Natural killer cell treated with Interleukin-12 subunit alpha and Interleukin-12 subunit beta and Interleukin-15 and Interleukin-18, amount 100 ng/mL, for 72 hours (primary cell): ENCODE measurements at places on chromosomes 13 and 19. TPM values are rescaled to one million over a fixed set of nuclear protein-coding genes. Genes with fewer than 3 reads are reported as not detected.
A peak's percentile ranks its signal among the peaks of the same experiment; 100 is the strongest.

The FLT3LG gene
- 33.5 TPM for total RNA-seq

The RYR1 gene
- 0.22 TPM for total RNA-seq

The ZNF154 gene
- 1.3 TPM for total RNA-seq

The LENG1 gene
- 7.5 TPM for total RNA-seq

The ZNF426 gene
- 17.9 TPM for total RNA-seq

The C1QTNF9 gene
- 0.39 TPM for total RNA-seq

The CPB2 gene
- not detected for total RNA-seq

GRCh38 chr13:32881777-32882145 lies 134.5 kb upstream of the KL start:
- peaks cover 16% of the 10 kb centered on the region for H3K27me3 ChIP-seq
- DNase-seq = no peak
- H3K36me3 ChIP-seq = no peaks in the 10 kb centered on the region
- H3K27ac ChIP-seq = no peak overlapping the region

- no peak overlapping the region for H3K27ac ChIP-seq
- DNase-seq = no peak
- no peaks in the 10 kb centered on the region for H3K4me1 ChIP-seq
- no peaks in the 10 kb centered on the region for H3K27me3 ChIP-seq
- peaks cover 8% of the 10 kb centered on the region for H3K36me3 ChIP-seq
These were observed 22.6 kb downstream of the SUGP1 start for GRCh38 chr19:19297759-19298158.

DNA sequence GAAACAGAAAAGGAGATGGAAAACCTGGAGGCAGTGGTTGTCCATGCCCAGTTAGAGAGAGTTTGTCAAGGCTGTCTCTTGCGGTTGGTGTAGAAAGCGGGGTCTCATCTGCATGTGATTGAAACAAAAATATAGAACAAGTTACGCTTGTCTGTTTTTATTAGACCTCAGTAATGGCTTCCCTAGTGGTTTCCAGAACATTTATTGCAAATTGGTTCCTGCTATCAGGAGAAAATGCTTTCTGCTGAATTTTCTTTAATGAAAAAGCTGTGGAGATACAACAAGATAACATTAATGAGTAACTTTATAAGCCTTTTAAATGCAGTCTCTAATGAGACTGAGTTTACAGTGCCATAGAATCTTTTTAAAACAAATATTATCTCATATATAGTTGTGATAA lies 378.0 kb downstream of the DACH1 start:
- no peaks in the 10 kb centered on the region for H3K4me1 ChIP-seq
- H3K36me3 ChIP-seq = no peaks in the 10 kb centered on the region
- H3K4me3 ChIP-seq = no peak overlapping the region

DNA sequence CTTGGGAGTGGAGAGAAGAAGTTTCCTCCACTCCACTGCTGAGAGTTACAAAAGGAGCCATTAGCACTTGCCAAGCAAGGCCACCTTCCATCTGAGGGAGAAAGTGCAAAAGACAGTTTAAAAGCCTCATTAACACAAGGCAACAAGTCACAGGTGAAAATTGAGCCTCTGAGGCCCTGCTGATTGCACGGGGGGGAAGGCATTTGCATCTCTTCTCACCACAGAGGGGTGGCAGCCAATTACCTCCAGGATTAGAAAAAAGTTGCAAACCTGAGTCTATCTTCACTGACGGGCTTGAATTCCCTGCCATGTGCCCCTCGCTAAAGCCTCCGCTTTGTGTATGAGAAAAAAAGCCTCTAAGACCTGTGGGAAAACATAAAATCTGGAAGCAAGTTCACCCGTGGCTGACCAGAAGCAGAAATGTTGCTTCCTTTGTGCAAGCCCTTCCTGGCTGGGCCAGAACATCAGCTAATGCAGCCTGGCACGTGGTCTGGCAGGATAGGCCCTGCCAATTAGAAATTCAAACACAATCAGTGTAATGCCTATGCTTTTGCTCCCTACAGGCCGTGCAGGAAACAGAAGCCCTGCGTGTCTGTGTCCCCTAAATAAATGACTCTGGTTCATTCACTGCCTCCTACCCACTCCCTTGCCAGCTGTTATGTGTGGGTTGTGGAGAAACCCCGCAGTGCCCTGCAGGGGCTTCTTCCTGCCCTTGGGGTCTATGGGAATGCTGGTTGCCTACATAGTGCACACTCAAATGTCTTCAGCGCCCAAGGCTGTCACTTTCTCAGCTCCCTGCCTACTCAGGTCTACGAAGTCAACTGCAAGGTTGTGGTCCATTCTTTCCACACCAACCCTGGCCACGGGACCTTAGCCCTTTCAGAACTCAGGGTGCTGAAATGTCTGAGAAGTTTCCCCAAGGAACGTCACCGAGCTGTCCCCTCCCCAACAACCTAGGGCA lies 150.2 kb downstream of the UQCRFS1 start:
- peaks cover 9% of the 10 kb centered on the region for H3K27me3 ChIP-seq
- H3K36me3 ChIP-seq = no peaks in the 10 kb centered on the region
- H3K4me3 ChIP-seq = no peak overlapping the region

DNA sequence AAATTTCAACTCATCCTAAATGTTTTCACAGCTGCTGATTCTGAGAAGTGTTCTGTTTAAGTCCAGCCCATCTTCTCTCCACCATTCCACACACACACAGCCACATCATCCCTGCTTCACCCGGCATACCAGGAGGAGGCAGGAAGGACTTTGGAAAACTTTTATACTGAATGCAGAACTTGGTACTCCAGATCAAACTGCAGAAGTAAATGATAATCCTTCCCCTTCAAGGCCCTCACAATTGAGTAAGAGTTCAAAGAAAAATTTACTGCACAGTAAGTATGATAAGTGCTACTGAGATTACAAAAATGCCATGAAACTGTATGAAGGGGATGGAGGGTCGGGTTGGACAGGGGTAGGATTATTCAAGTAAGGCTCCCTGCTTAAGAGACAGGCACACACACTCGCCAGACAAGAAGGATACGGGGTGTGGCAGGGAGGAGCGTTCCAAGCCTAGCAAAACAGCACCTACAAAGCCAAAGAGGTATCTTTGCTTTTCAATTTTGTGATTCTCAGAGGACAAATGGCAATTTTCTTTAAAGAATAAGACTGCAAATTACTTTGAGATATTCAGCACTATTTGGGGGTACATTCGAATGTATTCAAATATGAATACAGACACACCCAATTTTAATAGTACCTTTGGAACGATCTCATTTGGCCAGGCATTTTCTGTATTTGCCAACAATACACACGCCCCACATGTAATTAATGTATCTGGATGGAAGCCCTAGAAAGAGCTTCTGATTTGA lies 2.5 kb downstream of the USP12 start:
- H3K4me3 ChIP-seq = peak overlapping the region; percentile 99
- peaks cover 6% of the 10 kb centered on the region for H3K36me3 ChIP-seq
- H3K4me1 ChIP-seq = peaks cover 59% of the 10 kb centered on the region

DNA sequence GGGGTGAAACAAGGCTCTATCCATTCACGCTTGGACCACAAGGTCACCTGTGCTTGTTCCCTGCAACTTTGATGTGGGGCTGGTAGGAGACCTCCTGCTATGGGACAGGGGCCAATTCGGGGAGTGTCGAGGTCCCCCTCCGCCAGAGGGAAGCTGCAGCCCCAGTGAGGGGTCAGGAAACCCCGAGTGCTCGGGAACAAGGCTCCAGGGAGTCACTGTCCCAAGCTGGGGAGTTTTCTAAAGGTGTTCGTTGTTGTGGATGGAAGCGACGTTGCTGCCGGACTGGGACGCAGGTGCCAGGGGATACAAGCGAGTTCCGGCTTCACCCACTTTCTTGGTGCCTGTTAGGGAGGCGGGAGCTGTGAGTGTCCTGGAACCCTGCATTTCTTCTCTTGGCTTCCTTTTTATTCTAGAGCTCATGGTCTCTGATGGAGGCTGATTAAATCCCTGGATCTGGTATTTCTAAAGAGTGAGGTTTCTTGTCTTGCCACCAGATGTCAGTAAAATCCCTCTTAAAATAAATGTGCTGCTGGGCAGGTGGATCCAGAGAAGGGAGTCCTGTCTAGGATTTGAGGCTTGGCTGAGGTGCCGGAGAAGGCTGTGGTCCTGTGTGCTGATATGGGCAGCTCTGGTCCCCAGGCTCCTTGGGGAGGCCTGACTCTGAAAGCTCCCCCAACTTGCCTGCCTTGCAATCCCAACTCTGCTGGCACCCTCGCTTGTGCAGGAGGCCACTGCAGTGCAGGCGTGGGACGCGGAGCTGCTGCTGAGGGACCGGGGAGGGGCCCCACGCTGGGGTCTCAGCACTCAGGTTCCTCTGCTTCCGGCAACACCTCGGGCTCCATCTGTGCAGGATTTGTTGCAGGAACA lies 153.9 kb downstream of the TEX29 start:
- no peak overlapping the region for H3K4me3 ChIP-seq
- H3K27ac ChIP-seq = no peak overlapping the region
- no peaks in the 10 kb centered on the region for H3K4me1 ChIP-seq
- H3K27me3 ChIP-seq = no peaks in the 10 kb centered on the region
- DNase-seq = no peak
- no peaks in the 10 kb centered on the region for H3K36me3 ChIP-seq

- no peaks in the 10 kb centered on the region for H3K4me1 ChIP-seq
- peaks cover 13% of the 10 kb centered on the region for H3K27me3 ChIP-seq
- no peak overlapping the region for H3K4me3 ChIP-seq
- no peak for DNase-seq
These were observed 3.8 kb downstream of the PPP1R14A start for GRCh38 chr19:38252385-38252784.

DNA sequence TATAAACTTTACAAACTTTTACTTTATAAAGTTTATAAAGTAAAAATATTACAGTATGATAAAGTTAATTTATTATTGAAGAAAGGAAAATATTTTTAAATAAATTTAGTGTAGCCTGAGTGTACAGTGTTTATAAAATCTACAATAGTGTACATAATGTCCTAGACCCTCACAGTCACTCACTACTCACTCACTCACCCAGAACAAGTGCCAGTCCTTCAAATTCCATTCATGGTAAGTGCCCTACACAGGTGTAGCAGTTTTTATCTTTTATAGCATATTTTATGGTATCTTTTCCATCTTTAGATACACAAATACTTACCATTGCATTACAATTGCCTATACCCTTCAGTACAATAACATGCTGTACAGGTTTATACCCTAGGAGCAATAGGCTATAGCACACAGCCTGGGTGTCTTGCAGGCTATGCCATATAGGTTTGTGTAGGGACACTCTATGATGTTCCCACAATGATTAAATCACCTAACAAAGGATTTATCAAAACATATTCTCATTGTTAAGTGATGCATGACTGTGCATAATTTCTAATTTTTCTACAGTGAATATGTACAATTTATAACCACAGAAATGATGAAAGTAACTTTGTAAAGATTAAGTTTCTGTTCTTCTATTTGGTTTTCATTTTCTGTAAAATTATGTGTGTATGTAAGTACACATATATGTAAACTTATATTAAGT lies 98.0 kb downstream of the SPRY2 start:
- H3K4me1 ChIP-seq = no peaks in the 10 kb centered on the region
- peaks cover 3% of the 10 kb centered on the region for H3K27me3 ChIP-seq
- no peak for DNase-seq
- H3K4me3 ChIP-seq = no peak overlapping the region
- H3K36me3 ChIP-seq = no peaks in the 10 kb centered on the region

- no peak overlapping the region for H3K27ac ChIP-seq
- H3K27me3 ChIP-seq = no peaks in the 10 kb centered on the region
- H3K4me1 ChIP-seq = no peaks in the 10 kb centered on the region
- H3K36me3 ChIP-seq = no peaks in the 10 kb centered on the region
- no peak overlapping the region for H3K4me3 ChIP-seq
- DNase-seq = no peak
These were observed 204.3 kb upstream of the IPO5 start for GRCh38 chr13:97749174-97749573.

GRCh38 chr13:80441968-80442367 lies 101.0 kb upstream of the SPRY2 start:
- H3K4me3 ChIP-seq = no peak overlapping the region
- H3K36me3 ChIP-seq = no peaks in the 10 kb centered on the region
- peaks cover 23% of the 10 kb centered on the region for H3K4me1 ChIP-seq
- peaks cover 6% of the 10 kb centered on the region for H3K27me3 ChIP-seq
- no peak overlapping the region for H3K27ac ChIP-seq

- H3K27me3 ChIP-seq = no peaks in the 10 kb centered on the region
- peaks cover 9% of the 10 kb centered on the region for H3K4me1 ChIP-seq
- no peak overlapping the region for H3K27ac ChIP-seq
- H3K4me3 ChIP-seq = no peak overlapping the region
These were observed 13.0 kb downstream of the FZR1 start for GRCh38 chr19:3519126-3519525.

- peak overlapping the region; percentile 45 for H3K27ac ChIP-seq
- no peak overlapping the region for H3K4me3 ChIP-seq
- H3K27me3 ChIP-seq = no peaks in the 10 kb centered on the region
- no peaks in the 10 kb centered on the region for H3K36me3 ChIP-seq
- no peaks in the 10 kb centered on the region for H3K4me1 ChIP-seq
These were observed 24.6 kb downstream of the SPC24 start for GRCh38 chr19:11130824-11131455.

DNA sequence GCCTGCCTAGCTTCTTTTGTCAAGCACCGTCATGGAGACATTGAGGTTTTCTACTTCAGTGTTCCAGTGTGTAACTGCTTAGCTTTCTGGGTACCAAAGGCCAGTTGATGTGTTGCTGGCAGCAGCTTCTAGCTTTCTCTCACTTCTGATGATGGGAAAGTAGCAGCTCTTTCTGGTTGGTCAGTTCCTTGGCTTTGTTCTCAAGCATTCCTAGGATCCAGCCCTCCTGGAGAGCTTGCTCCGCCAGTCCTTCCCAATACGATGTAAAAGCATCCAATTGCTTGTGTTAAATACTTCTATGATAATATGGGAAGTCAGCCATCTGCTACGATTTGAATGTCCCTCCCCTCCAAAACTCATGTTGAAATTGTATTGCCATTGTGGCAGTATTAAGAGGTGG lies 182.8 kb downstream of the UGGT2 start:
- DNase-seq = no peak
- H3K27ac ChIP-seq = no peak overlapping the region
- H3K4me1 ChIP-seq = no peaks in the 10 kb centered on the region

- H3K4me1 ChIP-seq = peaks cover 26% of the 10 kb centered on the region
- DNase-seq = no peak
- no peak overlapping the region for H3K4me3 ChIP-seq
These were observed 11.8 kb downstream of the HAUS8 start for GRCh38 chr19:17063428-17063827.

GRCh38 chr13:42275098-42275471 lies 3.1 kb downstream of the AKAP11 start:
- H3K4me3 ChIP-seq = no peak overlapping the region
- no peak overlapping the region for H3K27ac ChIP-seq
- no peaks in the 10 kb centered on the region for H3K36me3 ChIP-seq
- peaks cover 42% of the 10 kb centered on the region for H3K4me1 ChIP-seq
